ENCODE measurements at places on chromosomes 12 and 14.
A peak's percentile ranks its signal among the peaks of the same experiment; 100 is the strongest.

DNA sequence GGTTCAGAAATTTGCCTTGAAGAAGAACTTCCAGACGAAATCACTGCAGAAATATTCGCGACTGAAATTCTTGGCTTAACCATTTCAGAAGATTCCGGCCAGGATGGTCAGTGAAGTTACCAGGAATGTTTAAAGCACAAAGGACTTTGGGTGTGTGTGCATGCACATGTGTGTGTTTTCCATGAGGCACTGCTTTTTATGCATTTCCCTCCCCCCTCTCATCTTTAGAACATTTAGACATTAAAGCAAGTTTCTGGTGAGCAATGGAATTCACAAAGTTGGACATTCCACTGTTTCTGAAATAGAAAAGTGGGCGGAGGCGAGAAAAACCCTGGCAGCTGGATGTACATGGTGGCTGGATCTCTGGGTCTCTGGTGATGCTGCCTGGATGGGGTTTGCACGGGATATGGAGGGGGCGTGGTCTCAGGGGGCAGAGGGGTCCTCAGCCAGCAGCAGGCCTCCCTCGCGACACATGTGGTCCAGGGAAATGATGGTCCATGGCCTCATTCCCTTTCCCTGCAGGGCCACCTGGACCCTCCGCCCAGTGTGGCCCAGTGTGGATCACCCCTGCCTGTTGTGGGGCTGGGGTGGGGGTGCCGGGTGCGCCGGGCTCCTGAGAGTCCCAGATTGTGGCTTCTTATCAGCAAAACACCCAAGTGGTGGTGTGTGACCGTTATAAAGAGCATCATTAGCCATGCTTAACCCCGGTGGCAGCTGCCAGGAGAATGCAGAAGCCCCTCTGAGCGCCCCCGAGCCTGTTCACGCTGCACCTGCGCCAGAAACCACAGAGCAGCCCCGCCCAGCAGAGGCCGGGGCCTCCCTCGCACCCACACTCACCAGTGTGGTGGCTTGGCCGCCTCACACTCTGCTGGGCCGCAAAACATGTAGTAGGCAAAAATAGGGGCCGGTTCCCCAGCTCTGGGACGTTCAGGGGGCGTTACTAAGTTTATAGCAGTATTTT lies 17.8 kb upstream of the BCL7A start:
- DNase-seq, result no peak

DNA sequence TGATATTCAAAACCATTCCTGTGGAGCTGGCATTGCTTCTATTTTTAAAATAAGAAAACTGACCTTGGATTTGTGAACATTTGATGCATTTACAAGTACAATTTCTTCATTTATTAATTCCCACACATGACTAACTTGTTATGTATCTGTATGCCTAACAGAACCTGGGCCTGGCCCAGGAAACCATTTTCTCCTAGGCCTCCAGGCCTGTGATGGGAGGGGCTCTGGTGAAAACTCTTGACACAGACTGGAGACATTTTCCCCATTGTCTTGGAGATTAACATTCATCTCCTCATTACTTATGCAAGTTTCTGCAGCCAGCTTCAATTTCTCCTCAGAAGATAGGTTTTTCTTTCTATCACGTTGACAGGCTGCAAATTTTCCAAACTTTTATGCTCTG lies 42.0 kb downstream of the GLIPR1L2 start:
- no peak for DNase-seq

DNA sequence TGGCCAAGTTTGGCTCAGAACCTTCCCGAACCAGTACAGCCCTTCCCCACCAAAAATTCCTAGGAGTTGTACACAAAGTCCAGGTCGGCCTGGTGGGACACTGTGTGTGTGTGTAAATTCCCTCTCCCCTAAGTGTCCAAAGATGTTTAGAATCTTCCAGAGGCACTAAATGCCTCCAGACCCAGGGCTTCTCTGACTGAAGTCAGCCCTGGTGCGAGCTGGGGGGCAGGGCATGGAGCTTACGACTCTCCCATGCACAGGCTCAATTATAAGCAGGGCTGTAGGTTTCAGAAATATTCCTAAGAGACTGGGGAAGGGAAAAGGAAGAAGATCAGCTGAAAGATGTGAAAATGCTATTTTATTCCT lies 106.9 kb upstream of the ATF7IP start:
- DNase-seq, result no peak

DNA sequence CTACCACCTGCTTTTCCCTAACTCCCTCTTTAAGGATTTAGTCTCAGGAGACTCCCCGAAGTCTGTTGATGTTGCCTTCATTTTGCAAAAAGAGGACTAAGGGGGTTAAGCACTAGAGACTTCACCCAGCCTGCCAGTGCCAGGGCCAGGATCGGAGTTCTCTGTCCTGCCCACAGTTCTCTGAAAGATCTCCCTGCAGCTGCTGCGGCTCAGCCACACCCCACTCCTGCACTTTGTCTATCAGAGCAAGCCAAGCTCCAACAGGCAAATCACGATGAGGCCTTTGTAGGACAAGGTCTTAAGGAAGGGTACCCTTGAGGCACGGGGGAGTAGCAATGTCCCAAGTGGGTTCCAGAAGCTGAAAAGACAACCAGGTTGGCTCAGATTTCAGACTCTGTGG lies 148.8 kb upstream of the EGLN3 start:
- DNase-seq, result no peak

GRCh38 chr14:100587086-100587762 lies at the start of gene BEGAIN:
TSS of gene BEGAIN (minus strand) at chr14:100587417. CDS start at chr14:100587290, 127 bp downstream.
- DNase-seq, result no peak

- DNase-seq, result no peak
Observed at GRCh38 chr12:64139021-64139420, 83.1 kb downstream of the KICS2 start.

DNA sequence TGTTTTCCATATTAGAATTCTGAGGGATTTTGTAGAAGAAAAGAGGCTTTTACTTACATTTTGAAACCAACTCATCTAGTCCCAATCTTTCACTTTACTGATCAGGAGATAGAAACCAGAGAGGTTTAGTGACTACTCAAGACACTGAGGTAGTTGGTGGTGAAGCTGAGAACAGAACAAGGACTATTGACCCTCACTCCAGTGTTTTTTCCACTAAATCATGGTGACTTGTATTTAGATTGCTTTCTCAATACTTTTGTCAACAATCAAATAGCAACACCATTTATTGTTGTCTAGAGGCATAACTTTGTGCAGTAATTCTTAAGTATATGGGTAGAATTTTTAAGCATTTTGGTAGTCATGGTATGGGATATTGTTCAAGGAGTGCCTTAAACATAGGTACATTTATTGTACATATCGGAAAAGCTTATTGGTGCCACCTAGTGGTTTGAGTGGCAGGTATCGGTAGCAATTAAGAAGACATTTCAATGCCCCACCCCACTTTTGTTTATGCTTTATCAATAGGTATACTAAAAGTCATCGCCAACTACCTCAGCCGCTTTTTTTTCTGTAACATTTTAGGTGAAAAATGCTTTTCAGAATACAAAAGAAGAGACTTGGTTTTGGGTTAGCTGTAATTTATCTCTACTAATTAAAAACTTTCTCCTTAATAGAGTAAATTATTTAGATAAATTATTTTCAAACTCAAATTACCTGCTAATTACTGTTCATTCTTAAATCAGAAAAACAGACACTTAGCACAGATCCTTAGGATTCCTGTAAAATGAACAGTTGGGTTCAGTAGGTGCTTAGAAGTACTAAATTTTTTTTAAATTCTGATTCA lies 47.3 kb upstream of the PAWR start:
- peak; percentile 37 for DNase-seq

DNA sequence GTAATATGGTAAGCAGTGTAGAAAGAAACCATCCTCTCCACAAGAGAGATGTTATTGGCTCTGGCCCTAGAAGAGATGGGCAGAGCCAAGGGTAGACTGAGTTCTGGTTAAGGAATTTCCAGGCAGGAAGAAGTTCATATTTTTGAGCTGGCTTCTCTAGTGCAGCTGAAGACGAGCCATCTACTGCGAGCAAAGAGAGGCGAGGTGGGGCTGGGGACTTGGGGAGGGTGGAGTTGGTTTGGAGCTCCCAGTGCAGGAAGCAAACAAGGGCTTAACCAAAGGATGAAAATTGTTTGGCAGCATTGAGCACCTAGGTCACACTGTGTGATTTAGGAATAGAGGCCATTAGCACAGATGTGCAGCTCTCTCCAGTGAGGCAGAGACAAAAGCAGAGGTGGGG lies 239.6 kb downstream of the ZFP36L1 start:
- DNase-seq, result no peak

DNA sequence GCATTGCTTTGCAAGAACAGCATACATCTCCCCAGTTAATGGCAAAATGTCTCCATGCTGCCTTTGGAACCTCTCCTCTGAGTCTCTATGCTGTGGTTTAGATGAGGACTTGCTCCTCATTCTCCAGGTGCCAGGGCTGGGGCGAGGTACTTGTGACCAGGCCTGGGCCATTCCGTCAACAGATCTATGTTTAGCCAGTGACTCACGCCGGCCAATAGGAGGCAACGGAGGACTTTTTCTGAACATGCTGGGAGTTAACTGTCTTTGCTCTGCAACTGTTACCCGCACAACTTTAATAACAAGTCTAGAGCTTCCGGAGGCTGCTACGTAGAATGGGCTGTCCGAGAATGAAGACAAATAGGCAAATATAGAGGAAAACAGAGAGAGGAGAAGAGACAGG lies 214.2 kb downstream of the GLT1D1 start:
- DNase-seq, result no peak

GRCh38 chr12:24073170-24073810 lies 123.8 kb upstream of the SOX5 start:
- DNase-seq, result no peak

GRCh38 chr12:79083181-79083580 lies 218.6 kb downstream of the SYT1 start:
- no peak for DNase-seq

- DNase-seq, result no peak
Observed at GRCh38 chr12:104138797-104139152, 765 bp upstream of the NFYB start.

DNA sequence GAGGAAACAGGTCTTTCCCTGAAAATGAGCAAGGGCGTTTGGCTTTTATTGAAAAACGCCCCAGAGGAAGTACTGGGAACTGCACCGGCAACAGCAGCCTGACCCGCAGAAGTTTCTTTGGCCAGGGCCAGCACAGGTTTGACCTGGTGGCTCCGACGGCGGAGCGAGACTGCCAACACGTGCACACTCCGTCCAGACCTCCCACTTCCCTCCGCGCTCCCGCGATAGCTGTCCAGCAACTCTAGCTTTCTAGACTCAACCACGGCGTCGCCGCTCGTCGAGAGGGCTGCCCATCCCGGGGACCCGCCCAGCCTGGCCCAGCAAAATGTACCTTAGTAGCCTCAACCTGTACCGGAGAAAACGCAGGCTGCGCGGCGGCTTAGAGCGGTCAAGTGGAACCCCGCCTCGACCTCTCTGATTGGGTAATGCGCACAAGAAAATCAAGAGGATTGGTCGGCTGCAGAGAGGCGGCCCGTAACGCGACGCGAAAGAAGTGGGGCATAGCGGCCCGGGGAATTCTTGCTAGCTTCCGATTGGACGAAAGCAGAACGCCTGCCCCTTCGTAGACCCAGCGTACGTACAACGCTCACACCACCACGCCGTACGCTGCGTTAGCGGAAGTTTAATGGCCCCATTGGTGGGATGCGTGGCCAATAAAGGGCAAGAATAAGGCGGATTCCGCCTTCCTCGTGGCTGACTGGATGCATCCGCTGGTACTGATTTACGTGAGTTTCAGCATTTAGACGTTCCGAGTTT lies at the start of gene WDR89:
TSS of gene WDR89 (minus strand) at position 399 of the 756 bp plus-strand sequence. CDS start 41,929 bp downstream, outside the sequence.
- DNase-seq, result peak; percentile 99

DNA sequence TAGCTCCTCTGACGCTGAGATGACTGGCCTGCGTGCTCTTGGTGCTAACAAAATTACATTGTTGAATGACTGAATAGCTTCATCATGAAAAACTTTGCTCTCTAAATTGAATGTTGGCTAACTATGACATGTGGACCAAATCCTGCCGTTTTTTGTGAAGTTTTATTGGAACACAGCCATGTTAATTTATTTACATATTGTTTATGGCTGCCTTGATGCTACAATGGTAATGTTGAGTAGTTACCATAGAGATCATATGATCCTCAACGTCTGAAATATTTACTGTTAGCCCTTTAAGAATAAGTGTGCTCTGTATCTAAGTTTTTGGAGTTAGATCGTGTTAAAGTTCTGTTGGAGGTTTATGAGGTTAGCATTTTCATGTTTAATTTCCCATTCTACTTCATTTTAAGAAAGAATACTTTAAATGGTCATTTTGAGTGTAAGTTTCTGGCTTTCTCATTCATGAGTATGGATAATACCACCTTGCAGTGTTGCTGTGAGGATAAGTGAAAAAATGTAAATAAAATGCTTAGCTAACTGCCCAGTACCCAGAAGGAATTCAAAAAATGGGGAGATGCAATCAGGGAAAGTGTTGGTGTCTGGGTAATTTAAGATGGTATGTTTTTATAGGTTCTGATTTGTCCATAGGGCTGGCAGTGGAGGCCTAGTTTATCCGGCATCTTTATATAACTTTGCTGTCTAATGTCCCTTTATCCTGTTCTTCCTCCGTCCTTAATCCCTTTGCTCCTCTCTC lies 35.3 kb downstream of the NUBPL start:
- DNase-seq, result no peak

- DNase-seq, result peak; percentile 33
Observed at GRCh38 chr14:76876076-76876475, 49.9 kb downstream of the LRRC74A start.

DNA sequence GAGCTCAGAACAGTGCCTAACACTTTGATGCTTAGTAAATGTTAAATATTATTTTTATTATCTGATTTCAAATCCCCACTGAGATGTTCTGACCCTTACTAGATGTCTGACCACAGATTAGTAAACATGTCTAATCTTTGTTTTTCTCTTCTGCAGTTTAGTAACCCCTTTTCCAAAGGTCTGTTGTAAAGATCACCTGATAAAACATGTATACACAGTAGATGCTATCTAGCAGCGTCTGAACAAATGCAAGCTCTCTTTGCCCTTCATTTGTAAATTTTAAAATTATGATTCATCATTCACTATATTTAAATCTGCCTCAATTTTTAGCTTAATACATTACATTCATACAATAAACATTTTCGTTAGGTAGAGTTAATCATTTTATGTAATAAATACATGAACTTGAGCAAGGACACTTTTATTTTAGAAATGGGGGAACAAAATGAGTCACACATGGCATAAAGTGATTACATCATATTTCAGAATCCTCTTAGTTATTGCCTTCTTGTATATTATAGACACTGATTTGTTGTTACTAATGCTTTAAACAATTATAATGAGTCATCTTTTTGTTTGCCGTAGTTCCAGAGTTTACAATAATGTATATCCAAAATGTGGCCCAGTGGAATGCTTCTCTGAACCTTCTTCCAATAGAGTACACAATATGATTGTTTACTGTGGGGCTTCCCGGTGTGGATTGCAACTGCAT lies 1.7 kb upstream of the OR4K5 start:
- no peak for DNase-seq

DNA sequence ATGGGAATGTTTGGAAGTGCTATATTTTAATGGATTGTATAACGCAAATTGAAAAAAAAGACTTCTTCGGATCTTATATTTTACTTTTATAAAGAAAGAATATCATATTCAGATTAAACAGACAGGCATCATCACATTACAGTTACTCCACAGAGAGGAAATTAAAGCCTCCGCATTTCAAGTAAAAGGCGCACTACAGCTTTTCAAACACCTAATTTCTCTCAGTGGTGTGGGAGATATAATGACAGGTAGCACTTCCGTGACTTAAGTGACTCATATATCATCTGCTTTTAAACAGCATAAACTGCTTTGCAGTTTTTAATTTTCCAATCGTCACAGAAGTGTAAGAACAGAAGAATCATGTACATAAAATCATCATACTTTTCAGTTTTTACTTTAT lies 751.4 kb downstream of the FSCB start:
- DNase-seq, result no peak

Data from NCI-H446 treated with DMSO at 0.1 percent for 48 hours (cell line).